ENCODE measurements at places on chromosomes 7 and 10. TPM values are rescaled to one million over a fixed set of nuclear protein-coding genes. Genes with fewer than 3 reads are reported as not detected.

The CTAGE8 gene
- not detected for total RNA-seq

The GHRHR gene
- not detected for total RNA-seq

The PRSS1 gene
- not detected for total RNA-seq

The HBP1 gene
- 22.5 TPM for total RNA-seq

The MKI67 gene
- 58.9 TPM for total RNA-seq

The CTTNBP2 gene
- total RNA-seq, result 0.21 TPM

The H2BK1 gene
- total RNA-seq, result not detected

The PRSS37 gene
- total RNA-seq, result not detected

The CUBN gene
- 0.06 TPM for total RNA-seq

The RNF133 gene
- total RNA-seq, result not detected
